SK-N-MC (cell line): ENCODE measurements at places on chromosomes 5 and 9.

- DNase-seq = no peak
Measured at GRCh38 chr9:21528123-21528808, 46.2 kb upstream of the IFNE start.

GRCh38 chr5:179436321-179437122, 91.3 kb upstream of the ADAMTS2 start:
- DNase-seq = no peak

DNA sequence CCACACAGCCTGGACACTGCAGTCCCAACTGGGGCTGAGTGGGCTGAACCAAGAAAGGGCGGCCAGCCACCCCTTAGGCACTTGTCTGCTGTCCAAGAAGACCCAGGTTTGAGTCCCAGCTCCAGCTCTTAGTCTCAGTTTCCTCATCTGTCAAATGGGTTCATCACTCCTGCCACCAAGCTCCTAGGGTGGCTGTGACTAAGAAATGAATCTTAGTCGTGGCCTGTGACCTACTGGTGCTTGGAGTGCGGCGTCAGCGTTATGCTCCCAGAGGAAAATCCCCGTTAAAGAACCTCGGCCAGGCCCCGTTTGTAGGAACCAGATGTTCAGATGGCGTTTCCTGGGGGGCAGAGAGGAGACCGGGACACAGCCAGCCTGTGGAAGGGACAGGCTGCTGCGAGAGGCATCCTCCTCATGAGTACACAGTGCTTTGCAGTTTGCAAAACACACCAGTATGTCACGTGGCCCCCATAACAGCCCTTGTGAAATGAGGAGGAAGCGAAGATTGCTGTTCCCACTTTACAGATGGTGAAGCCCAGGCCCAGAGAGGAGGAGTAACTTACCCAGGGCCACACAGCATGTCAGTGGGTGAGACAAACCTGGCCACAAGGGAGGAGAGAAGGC, 3.3 kb downstream of the FIBCD1 start:
- no peak for DNase-seq

- no peak for DNase-seq
Measured at GRCh38 chr5:165504674-165505073, 1999.3 kb downstream of the MAT2B start.

DNA sequence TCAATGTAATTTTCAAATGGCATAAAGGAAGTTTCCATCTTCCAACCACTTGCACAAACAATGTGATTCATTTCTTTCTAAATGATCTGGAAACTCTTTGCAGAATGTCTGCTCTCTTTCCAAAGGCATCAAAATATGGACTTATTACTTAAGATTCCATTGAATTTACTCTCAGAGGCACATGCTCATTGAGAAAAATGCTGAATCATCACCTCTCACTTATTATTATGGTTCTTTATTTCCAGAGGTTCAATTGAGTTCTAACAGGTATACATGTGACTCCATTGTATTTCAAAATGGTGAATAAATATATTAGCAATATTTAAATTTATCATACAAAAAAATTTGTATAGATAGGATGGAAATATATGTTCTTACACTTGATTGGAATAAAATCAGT, 1140.6 kb downstream of the EFNA5 start:
- no peak for DNase-seq

- no peak for DNase-seq
Measured at GRCh38 chr5:944992-945685, 52.5 kb downstream of the TRIP13 start.

DNA sequence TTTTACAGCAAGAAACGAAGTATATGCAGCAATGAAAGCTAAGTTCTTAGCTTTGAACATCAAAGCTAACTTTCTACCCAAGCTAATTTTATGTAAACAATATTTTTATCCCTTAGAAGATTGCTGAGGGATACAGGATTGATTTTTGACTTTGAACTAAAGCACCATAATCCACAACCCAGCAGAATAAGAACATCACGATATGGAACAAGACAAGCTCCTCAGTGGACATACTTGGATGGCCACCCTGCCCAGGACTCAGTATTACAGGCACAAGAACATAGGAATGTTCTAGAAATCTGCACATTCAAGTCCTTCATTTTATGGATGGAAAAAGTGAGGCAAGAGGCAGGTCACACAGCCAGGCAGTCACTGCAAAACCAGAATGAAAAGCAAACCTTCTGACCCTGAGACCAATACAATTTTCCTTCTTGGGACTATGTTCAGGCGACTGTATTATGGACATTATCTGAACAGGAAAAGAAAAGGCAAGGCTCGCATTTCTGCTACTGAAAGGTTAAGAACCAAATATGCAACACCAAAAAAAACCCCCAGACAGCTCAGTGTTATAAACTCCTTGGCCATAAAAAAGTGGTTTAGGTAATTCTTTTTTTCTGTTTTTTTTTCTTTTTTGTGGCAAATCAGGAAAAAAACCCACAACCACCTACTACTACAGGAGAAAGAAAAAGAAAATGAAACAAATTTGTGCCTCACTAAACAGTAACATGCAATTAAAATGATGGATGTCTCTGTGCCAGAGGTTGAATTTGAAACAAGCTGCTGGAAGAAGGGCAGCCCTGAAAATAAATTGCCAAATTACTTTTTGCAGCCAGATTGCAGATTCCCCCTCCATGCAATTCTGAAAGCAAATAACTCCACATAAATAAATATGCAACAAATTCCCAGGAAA, 25.4 kb downstream of the EPB41L4B start:
- DNase-seq = no peak

DNA sequence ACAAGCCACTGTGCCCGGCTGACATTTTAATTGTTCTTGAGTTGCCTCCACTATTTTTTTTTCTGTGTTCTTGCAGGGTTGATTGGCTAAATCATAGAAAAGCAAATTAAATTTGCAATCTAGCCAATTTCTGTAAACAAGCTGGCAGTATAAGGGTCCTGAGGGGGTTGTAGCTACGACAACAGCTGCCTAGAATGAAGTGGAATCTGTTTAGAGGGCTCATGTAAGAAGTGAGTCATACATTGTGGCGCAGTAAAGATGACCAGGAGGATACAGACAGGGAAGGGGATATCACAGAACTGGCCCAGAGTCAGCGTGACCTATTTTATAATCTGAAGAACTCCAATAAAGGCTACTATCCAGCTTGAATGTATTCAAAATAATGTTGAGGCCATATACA, 82.2 kb upstream of the TLE1 start:
- no peak for DNase-seq

- no peak for DNase-seq
Measured at GRCh38 chr5:113692891-113693457, 179.5 kb downstream of the YTHDC2 start.

- no peak for DNase-seq
Measured at GRCh38 chr5:127072861-127073846, at the start of gene C5orf63. Gene C5orf63 (minus strand): TSS chr5:127073502. CDS start chr5:127058995, 14,507 bp downstream.
